A549 treated with Mapracorat at 1 μM for 4 hours (cell line): ENCODE measurements at places on chromosomes 4 and X. TPM values are rescaled to one million over a fixed set of nuclear protein-coding genes. Genes with fewer than 3 reads are reported as not detected.

The ARHGEF6 gene
- 0.05 to 0.27 TPM (median 0.11 TPM) in 5 replicates for total RNA-seq

The FAM236D gene
- total RNA-seq, result not detected in 5 replicates

The VCX2 gene
- total RNA-seq, result not detected in 5 replicates

The IGSF1 gene
- total RNA-seq, result 0.21 to 1.0 TPM (median 0.29 TPM) in 5 replicates

The BBS12 gene
- total RNA-seq, result 2.0 to 3.2 TPM (median 3.0 TPM) in 5 replicates

The PHF8 gene
- 11.4 to 14.2 TPM (median 12.6 TPM) in 5 replicates for total RNA-seq

The IRS4 gene
- not detected in 5 replicates for total RNA-seq

The HSFX1 gene
- 0.09 to 0.53 TPM (median 0.24 TPM) in 5 replicates for total RNA-seq

The BRS3 gene
- total RNA-seq, result not detected in 5 replicates

The CSN1S1 gene
- total RNA-seq, result not detected in 5 replicates

The TXK gene
- 0.09 to 0.35 TPM (median 0.23 TPM) in 5 replicates for total RNA-seq

The CFAP47 gene
- total RNA-seq, result not detected in 5 replicates

The AR gene
- total RNA-seq, result 2.7 to 3.8 TPM (median 3.1 TPM) in 5 replicates

The TMPRSS11D gene
- not detected in 5 replicates for total RNA-seq

The EMD gene
- 137 to 168 TPM (median 157 TPM) in 5 replicates for total RNA-seq

The CXCR3 gene
- 0.10 to 0.24 TPM (median 0.16 TPM) in 4 of 5 replicates, not detected in the other for total RNA-seq

The DMP1 gene
- total RNA-seq, result 0.06 TPM in 1 of 5 replicates, not detected in the others

The TSPAN7 gene
- 1.8 to 2.9 TPM (median 2.5 TPM) in 5 replicates for total RNA-seq

The MAOB gene
- total RNA-seq, result 0.13 to 0.19 TPM (median 0.16 TPM) in 4 of 5 replicates, not detected in the other

The LEF1 gene
- not detected in 5 replicates for total RNA-seq

The CCKAR gene
- total RNA-seq, result not detected in 5 replicates

The KCTD8 gene
- not detected in 5 replicates for total RNA-seq

The KIF4A gene
- total RNA-seq, result 25.0 to 29.1 TPM (median 26.5 TPM) in 5 replicates

The FUNDC1 gene
- 23.3 to 30.6 TPM (median 25.2 TPM) in 5 replicates for total RNA-seq

The GLOD5 gene
- total RNA-seq, result not detected in 5 replicates

The BMPR1B gene
- total RNA-seq, result 4.8 to 7.3 TPM (median 7.1 TPM) in 5 replicates

The FAM9C gene
- total RNA-seq, result 0.07 TPM in 1 of 5 replicates, not detected in the others

The ATRX gene
- 14.4 to 20.9 TPM (median 18.5 TPM) in 5 replicates for total RNA-seq

The EDA2R gene
- 10.9 to 12.8 TPM (median 12.4 TPM) in 5 replicates for total RNA-seq

The DTHD1 gene
- total RNA-seq, result not detected in 5 replicates

The GAK gene
- 30.3 to 54.2 TPM (median 51.0 TPM) in 5 replicates for total RNA-seq

The TAF7L gene
- 0.05 to 0.20 TPM (median 0.13 TPM) in 5 replicates for total RNA-seq

The SLITRK4 gene
- total RNA-seq, result not detected in 5 replicates

The SULT1E1 gene
- total RNA-seq, result not detected in 5 replicates

The VSIG4 gene
- total RNA-seq, result not detected in 5 replicates

The RAB40A gene
- total RNA-seq, result 0.13 to 0.14 TPM in 2 of 5 replicates, not detected in the others

The STPG2 gene
- total RNA-seq, result not detected in 5 replicates

The LDB2 gene
- total RNA-seq, result not detected in 5 replicates

The MRFAP1 gene
- total RNA-seq, result 250 to 265 TPM (median 257 TPM) in 5 replicates

The PROM1 gene
- total RNA-seq, result 0.28 to 0.59 TPM (median 0.37 TPM) in 5 replicates

The GRPEL1 gene
- 59.1 to 72.2 TPM (median 65.9 TPM) in 5 replicates for total RNA-seq

The PCYT1B gene
- 0.05 to 0.09 TPM in 2 of 5 replicates, not detected in the others for total RNA-seq

The FGFR3 gene
- total RNA-seq, result 1.1 to 2.4 TPM (median 2.1 TPM) in 5 replicates

The ABCE1 gene
- 59.1 to 102 TPM (median 68.2 TPM) in 5 replicates for total RNA-seq
